ENCODE measurements at places on chromosomes 4 and X. TPM values are rescaled to one million over a fixed set of nuclear protein-coding genes. Genes with fewer than 3 reads are reported as not detected.

Gene ADAM29
- total RNA-seq = not detected

Gene LYAR
- total RNA-seq = 25.5 TPM

Gene NOX1
- not detected for total RNA-seq

Gene MAGIX
- 0.84 TPM for total RNA-seq

Gene FSTL5
- total RNA-seq = not detected

Gene ARMCX4
- 10.0 TPM for total RNA-seq

Gene MAMLD1
- 2.7 TPM for total RNA-seq

GRCh38 chr4:41882625-41883347 lies 52.4 kb upstream of the TMEM33 start:
- DNase-seq = peak; percentile 68

GRCh38 chrX:19864736-19865135 lies 22.7 kb downstream of the SH3KBP1 start:
- DNase-seq = no peak

DNA sequence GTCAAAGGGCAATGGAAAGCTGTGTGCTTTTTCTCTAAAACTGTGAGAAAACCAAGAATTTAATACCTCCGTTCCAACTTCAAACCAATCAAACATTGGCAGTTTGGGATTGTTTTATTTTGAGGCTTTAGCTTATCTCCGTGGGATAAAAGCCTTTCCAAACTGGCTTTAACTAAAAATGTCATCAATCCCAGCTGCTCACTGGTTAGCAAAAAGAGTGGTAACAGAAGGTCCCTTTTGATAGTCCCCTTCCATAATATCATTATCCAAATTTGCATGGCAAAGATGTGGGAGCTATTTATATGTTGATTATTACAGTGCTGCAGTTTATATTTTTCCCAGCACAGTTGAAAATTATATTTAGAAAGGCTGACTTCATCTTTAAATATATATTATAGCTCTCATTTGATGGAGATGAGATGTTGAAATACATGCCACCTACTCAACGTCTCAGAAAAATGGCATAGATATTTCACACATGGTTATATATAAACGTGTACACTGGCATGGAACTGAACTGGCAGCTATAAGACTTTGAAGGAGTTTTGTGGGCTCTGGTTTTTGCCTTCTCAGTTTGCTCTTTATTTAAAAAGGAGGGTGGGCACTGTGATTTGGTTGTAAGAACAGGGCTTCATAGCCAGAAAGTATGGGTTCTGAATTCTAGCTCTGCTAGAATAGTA lies 707.1 kb upstream of the SLIT2 start:
- no peak for DNase-seq

DNA sequence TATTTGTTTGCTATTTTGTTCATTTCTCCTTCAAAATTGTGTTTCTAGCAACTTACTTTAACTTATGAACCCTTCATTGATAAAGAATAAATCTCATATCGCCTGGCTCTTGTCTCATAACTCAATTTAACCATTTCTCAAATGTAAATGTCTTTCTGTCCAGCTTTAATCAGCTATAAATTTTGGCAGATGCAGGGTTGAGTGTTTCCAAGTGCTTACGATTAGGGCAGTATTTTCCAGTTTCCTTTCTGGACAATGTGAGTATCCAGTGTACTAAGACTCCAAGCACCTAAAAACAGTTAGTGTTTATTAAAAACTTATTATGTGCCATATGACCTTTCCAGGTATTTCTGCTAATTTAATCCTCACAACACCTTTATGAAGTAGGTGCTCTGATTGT lies 218.6 kb upstream of the GK2 start:
- DNase-seq = no peak

- no peak for DNase-seq
Measured at GRCh38 chr4:69910016-69910782, 20.7 kb upstream of the CSN1S1 start.

GRCh38 chrX:34659575-34659974 lies 2.5 kb upstream of the TMEM47 start:
- DNase-seq = no peak

- DNase-seq = peak; percentile 15
Measured at GRCh38 chr4:1793940-1794808, 1.1 kb downstream of the FGFR3 start.

DNA sequence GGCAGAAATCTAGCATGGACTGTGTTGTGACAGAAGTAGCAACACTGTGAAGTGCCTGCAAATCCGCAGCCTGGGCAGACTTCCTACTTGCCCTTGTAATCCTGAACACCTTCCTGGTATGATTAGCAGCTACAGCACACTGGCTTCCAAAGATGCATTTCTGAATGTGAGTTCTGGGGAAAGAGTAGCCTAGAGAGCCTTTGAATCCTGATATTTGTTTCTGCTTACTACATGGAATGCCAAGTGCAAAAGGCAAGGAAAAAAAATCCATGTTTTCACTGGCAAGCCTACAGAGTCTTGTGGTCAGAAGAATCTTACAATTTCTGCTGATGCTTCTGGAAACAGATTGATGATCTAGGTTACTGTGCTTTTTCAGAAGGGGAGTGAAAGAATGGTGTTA lies 223.7 kb downstream of the COL25A1 start:
- DNase-seq = no peak

- no peak for DNase-seq
Measured at GRCh38 chr4:57905965-57906364, 795.8 kb upstream of the IGFBP7 start.

GRCh38 chrX:3697701-3698279 lies 15.7 kb downstream of the PRKX start:
- DNase-seq = no peak
